ENCODE measurements at places on chromosomes 4 and X.

GRCh38 chrX:16487620-16488385, 162.2 kb upstream of the S100G start:
- DNase-seq, result no peak

GRCh38 chr4:89337681-89338080, 30.1 kb upstream of the GPRIN3 start:
- DNase-seq, result no peak

GRCh38 chr4:1078490-1078889, 34.9 kb downstream of the RNF212 start:
- peak; percentile 22 for DNase-seq

DNA sequence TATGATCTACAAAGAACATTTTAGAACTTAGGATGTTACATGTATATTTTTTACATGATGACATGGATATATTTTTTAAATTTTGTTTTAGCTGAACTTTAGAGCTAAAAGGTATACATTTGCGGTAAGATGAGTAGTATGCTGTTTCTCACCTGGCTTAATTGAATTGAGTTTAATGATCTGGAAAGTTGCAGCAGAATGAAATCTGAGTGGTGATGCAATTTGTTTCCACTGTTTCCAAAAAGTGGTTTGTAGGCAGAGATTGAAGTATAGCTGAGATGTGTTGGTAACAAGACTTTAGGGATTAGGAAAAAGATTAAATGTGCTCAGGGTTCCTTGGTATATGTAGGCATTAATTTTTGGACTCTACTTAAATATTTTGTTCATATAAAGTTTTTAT, 68.1 kb downstream of the HPF1 start:
- DNase-seq, result no peak

GRCh38 chrX:124931241-124931640, 388.4 kb upstream of the TEX13C start:
- no peak for DNase-seq

GRCh38 chr4:38949411-38950051, 81.9 kb downstream of the FAM114A1 start:
- no peak for DNase-seq

DNA sequence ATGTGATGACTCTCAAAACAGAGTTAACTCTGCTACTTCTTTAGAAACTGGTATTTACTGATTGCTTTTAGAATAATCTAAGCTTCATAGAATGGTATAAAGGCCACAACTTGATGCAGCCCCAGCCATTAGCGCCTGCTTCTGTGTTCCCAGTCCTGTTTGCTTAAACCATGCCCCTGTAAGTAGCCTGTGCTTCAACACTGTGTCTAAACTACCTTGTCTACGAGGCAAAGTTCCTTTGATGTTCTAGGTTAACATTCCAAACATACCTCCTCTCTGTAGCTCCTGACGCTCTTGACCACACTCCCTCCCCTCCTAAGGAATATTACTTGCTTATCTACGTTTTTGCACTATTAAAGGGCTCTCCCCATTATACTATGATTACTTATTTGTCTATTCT, 352.5 kb upstream of the ADGRL3 start:
- no peak for DNase-seq

GRCh38 chrX:134642386-134642785, 15.9 kb downstream of the PLAC1 start:
- no peak for DNase-seq

GRCh38 chr4:109005523-109005922, 242.7 kb upstream of the ETNPPL start:
- DNase-seq, result no peak

DNA sequence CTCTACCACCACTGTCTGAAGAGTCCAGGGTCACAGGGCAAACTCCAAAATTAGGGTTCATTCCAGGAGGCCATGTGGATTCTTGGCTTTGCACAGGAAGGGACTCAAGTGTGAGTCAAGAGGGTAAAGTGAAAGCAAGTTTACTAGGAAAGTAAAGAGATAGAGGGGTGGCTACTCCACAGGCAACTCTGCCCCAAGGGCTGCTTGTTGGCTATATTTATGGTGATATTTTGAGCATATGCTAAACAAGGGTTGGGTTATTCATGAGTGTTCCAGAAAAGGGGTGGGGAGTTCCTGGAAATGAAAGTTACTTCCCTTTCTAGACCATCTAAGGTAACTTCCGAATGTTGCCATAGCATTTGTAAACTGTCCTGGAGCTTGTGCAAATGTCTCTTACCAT, 1222.0 kb upstream of the TENM3 start:
- no peak for DNase-seq

GRCh38 chr4:4853921-4854648, 5.4 kb upstream of the MSX1 start:
- no peak for DNase-seq

DNA sequence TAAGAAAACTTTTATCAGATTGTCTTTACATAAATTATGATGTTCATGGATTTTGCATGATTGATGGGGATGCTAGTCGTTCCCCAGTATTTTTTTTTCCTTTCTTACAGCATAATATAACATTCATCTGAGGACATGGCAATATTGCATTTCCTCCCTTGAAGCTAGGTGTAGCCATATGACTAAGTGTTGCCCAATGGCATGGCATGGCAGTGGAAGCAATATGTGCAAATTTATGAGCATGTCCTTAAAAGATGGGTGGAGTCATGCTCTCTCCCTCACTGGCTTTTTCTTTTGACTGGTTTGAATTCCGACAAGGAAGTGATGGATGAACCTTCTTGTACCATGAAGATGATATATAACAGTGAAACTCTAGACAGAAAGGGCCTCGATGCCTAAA, 96.3 kb downstream of the BANK1 start:
- no peak for DNase-seq

DNA sequence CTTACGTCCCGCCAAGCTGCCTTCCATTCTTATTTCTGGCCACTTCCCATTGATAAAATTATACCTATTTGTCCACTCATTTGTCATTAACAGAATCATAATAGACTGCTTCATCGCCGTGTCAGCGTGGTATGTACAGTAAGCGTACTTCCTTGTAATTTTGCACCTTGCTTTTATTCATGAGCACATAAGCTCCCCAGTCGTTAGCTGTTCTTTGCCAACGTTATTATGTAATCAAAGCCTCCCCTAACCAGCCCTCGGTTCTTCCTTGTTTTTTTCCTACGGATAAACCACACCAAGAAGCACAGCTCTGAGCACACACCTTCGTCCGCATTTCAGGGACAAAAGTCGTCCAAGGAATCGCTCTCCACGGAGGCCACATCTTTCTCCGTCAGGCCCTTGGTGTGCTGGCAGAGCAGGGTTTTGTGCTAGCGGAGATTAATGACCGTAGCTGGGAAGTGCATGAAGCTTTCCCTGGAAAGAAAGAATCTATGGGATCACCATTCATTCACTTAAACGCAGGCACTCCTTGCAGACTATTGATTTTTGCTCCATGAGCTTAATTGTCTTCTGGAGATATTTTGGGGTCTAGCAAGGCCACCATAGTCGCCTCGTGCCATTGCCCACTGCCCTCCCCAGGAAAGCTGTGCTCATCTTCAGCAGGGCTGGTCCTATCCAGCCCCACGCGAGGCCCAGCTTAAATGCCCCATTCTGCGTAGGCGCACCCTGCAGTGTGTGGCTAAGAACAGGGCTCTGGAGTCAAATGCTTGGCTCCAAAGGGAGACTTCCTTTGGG, 200.9 kb upstream of the PSAPL1 start:
- no peak for DNase-seq

GRCh38 chr4:8735236-8736089, 136.2 kb downstream of the HMX1 start:
- DNase-seq, result no peak

GRCh38 chr4:81164623-81165416, 50.2 kb downstream of the PRKG2 start:
- no peak for DNase-seq

GRCh38 chr4:7815562-7815961, 124.1 kb downstream of the AFAP1 start:
- DNase-seq, result no peak

GRCh38 chrX:13574600-13574999, 5.2 kb downstream of the EGFL6 start:
- no peak for DNase-seq

GRCh38 chr4:8038083-8038482, 98.4 kb upstream of the AFAP1 start:
- DNase-seq, result no peak

GRCh38 chr4:78168029-78168428, 110.9 kb downstream of the FRAS1 start:
- no peak for DNase-seq

DNA sequence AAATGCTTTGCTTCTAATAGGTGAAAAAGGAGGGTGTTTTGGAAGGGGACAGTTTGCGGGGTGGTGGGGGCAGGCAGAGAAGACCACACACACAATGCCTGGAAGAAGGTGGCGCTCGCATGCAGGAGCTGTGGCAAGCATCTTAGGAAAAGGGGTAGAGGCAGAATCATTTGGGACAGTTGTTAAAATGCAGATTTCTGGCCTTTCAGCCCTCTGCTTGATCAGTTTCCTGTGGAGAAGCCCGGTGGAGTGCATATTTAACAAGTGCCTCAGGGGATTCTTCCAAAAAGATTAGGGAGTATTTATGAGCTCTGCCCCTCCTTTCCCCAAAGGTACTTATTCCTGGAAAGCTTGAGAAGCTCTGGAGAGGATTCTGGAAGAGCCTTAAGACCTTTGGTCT, 4.8 kb downstream of the NOCT start:
- no peak for DNase-seq

DNA sequence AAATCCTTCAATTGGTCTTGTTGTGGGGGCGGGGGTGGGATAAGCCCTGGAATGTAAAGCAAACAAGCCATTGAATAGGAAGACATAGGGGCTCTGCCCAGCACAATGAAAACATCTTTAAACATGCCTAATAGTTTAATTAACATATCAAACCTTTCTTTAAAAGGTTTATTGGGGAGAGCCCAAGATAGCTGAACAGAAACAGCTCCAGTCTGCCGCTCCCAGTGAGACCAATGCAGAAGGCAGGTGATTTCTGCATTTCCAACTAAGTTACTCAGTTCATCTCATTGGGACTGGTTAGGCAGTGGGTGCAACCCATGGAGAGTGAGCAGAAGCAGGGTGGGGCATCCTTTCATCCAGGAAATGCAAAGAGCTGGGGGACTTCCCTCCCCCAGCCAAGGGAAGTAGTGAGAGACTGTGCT, 327.2 kb upstream of the CNKSR2 start:
- DNase-seq, result no peak

GRCh38 chrX:31423609-31424189, 351.9 kb upstream of the FTHL17 start:
- no peak for DNase-seq

DNA sequence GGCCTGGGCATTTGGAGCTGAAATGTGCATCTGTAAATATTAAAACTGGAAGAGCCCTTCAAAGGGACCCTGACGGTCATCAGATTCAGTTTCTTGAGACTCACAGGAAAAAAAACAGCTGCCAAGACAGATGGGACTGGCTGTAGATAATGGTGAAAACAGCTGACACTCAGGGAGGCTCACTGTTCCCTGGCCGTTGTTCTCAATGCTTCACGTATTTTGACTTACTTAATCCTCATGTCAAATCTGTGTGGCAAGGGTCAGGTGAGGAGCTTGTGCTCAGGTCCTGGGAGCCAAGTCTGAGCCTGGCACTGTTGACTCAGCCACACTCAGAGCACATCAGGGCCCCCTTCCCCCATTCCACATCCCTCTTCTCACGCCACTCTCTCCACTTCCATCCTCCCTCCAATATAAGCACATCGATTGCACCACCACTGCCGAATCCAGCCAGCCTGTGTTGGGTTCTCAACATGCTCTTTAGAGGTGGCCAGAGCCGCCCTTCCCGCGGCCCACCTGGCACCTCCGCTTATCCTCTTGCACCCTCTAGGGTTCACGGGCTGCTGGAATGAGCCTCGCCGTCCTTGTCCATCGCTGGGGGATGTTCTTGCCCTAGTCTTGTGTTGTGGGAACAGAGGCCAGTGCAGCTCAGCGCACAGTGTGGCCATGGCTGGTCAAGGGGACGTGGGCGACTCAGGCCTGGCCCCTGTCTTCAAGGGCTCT, 40.1 kb downstream of the EVC start:
- no peak for DNase-seq

- peak; percentile 32 for DNase-seq
Observed at GRCh38 chr4:142126890-142127497, 490.6 kb downstream of the IL15 start.

- DNase-seq, result no peak
Observed at GRCh38 chrX:42948723-42949657, 171.0 kb upstream of the PPP1R2C start.

Data from breast epithelium (tissue), 4 donors.